ENCODE measurements at places on chromosomes 16 and 17. TPM values are rescaled to one million over a fixed set of nuclear protein-coding genes. Genes with fewer than 3 reads are reported as not detected.

TGFB1I1 gene
- total RNA-seq: 1.2 TPM

- peaks cover 11% of the 10 kb centered on the region for H3K36me3 ChIP-seq
- no peak overlapping the region for H3K4me3 ChIP-seq
- DNase-seq: no peak
- H3K27me3 ChIP-seq: no peaks in the 10 kb centered on the region
Observed at GRCh38 chr17:633641-634101, 81.0 kb downstream of the VPS53 start.

- no peak overlapping the region for H3K27ac ChIP-seq
- no peaks in the 10 kb centered on the region for H3K4me1 ChIP-seq
- no peak overlapping the region for H3K4me3 ChIP-seq
- no peaks in the 10 kb centered on the region for H3K36me3 ChIP-seq
- no peak for DNase-seq
- H3K27me3 ChIP-seq: peaks cover 7% of the 10 kb centered on the region
Observed at GRCh38 chr17:7803981-7804380, 30.0 kb upstream of the KDM6B start.

- peaks cover 8% of the 10 kb centered on the region for H3K27me3 ChIP-seq
- H3K4me1 ChIP-seq: no peaks in the 10 kb centered on the region
- no peak overlapping the region for H3K4me3 ChIP-seq
- no peak overlapping the region for H3K27ac ChIP-seq
- no peak for DNase-seq
Observed at GRCh38 chr17:41071606-41072360, 6.1 kb upstream of the KRTAP2-4 start.

DNA sequence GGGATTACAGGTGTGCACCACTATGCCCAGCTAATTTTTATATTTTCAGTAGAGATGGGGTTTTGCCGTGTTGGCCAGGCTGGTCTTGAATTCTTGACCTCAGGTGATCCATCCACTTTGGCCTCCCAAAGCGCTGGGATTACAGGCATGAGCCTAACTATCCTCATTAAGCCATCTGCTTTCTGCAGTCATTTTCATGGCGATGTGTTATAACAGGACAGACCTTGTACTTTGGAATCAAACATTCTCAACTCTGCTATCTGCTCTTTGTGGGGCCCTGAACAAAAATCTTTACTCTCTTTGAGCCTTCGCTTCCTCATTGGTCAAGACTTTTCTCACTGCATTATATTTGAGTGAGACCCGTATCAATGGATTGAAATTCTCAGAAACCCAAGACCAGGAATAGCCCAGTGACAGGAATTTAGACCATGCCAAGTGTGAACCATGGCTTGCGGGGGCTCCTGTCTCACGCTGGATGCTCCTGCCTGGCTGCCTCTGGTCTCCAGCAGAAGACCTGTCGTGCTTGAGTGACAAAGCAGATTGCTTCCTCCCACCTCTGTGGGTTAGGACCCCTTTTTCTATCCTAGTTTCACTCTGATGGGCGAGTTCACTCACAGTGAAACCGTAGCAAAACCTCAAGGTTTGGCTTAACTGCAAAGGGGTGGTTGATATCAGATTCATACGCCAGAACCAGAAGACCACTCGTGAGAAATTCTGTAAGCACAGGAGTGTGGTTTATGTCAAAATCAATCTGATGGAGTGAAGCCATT is 519.1 kb downstream of the MAF start:
- peaks cover 15% of the 10 kb centered on the region for H3K27me3 ChIP-seq
- peaks cover 58% of the 10 kb centered on the region for H3K4me1 ChIP-seq
- DNase-seq: peak; percentile 60
- H3K36me3 ChIP-seq: no peaks in the 10 kb centered on the region

GRCh38 chr16:59612094-59612493 is 878.0 kb upstream of the GOT2 start:
- no peaks in the 10 kb centered on the region for H3K4me1 ChIP-seq
- no peak for DNase-seq
- H3K27ac ChIP-seq: no peak overlapping the region
- H3K36me3 ChIP-seq: no peaks in the 10 kb centered on the region
- H3K4me3 ChIP-seq: no peak overlapping the region
- H3K27me3 ChIP-seq: no peaks in the 10 kb centered on the region

DNA sequence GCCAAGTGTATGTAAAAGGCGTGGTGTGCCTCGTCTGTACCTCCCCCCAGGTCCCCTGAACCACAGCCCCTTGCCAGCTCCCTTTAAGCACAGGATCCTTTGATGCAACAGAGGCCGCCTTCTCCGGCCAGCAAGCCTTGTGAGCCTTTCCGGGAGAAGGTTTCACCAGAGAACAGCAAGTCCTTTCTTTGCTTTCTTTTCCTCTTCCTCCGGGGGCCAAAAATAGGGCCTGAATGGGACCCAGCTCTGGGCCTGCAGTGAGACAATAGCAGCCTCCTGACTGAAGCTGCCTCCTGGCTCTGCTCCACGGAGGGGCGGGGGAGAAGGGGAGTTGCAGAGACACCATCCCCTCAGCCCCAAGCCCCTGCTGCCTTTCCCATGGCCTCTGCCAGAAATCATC is 9.0 kb downstream of the ADGRG1 start:
- no peaks in the 10 kb centered on the region for H3K4me1 ChIP-seq
- H3K27ac ChIP-seq: no peak overlapping the region
- H3K27me3 ChIP-seq: no peaks in the 10 kb centered on the region

- peaks cover 21% of the 10 kb centered on the region for H3K4me1 ChIP-seq
- no peak overlapping the region for H3K4me3 ChIP-seq
- H3K36me3 ChIP-seq: peaks cover 26% of the 10 kb centered on the region
- DNase-seq: no peak
Observed at GRCh38 chr17:14156689-14157088, 80.0 kb downstream of the CDRT15 start.
